ENCODE measurements at places on chromosomes 5 and 9. TPM values are rescaled to one million over a fixed set of nuclear protein-coding genes. Genes with fewer than 3 reads are reported as not detected.

Gene DND1
- total RNA-seq, result 0.91 TPM

Gene RORB
- 0.28 TPM for total RNA-seq

Gene APC
- total RNA-seq, result 51.9 TPM

Gene FST
- total RNA-seq, result 3.7 TPM

Gene ADAMTS12
- 25.4 TPM for total RNA-seq

All from adrenal gland (tissue), 19 donors.